T-cell (primary cell): ENCODE measurements at places on chromosomes 12 and 14.

DNA sequence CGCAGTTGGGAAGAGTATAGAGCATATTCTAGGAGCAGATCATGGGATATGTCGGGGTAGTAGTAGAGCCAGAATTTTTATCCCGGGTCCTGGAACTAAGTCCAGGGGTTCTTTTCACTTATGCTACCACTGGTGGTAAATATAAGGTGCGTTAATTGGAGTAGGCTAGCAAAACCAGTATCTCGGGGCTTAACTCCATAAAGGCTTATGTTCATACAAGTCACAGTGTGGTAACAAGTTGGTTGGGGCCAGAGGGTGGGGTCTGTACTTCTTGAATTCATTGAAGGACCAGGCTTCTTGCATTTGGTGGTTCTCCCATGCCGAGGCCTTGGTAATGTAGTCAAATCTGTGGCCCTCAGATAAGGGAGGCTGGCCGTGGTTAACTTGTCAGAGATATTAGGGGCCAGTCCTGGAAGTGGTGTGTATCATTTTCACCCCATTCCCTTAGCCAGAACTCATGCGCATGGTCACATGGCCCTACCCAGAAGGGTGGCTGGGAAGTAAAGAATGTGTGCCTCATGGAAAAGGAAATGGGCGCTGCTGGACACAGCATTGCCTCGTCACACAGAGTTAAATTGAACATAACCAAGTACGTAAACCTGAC lies 1.5 kb upstream of the ZNF641 start:
- no peak for DNase-seq

- DNase-seq, result peak; percentile 48
Observed at GRCh38 chr12:47079468-47079980, at the start of the genes AMIGO2 and PCED1B. Gene AMIGO2 (minus strand): TSS chr12:47079959. CDS start chr12:47079002, 957 bp downstream. Gene PCED1B (plus strand): TSS chr12:47079621. CDS start chr12:47235064, 155,443 bp downstream.

- no peak for DNase-seq
Observed at GRCh38 chr12:89976866-89977265, 268.2 kb upstream of the ATP2B1 start.

GRCh38 chr12:115223322-115223721 lies 539.3 kb upstream of the TBX3 start:
- no peak for DNase-seq

- DNase-seq, result no peak
Observed at GRCh38 chr12:45568808-45569207, 160.7 kb upstream of the ARID2 start.

- no peak for DNase-seq
Observed at GRCh38 chr14:100132903-100133510, 26.4 kb downstream of the DEGS2 start.

GRCh38 chr12:71566655-71567054 lies 97.0 kb downstream of the ZFC3H1 start:
- DNase-seq, result no peak

GRCh38 chr12:102533483-102534215 lies 53.3 kb upstream of the IGF1 start:
- no peak for DNase-seq

- no peak for DNase-seq
Observed at GRCh38 chr12:45634273-45634917, 95.1 kb upstream of the ARID2 start.

GRCh38 chr12:57657744-57658143 lies 24.7 kb upstream of the B4GALNT1 start:
- no peak for DNase-seq

- no peak for DNase-seq
Observed at GRCh38 chr14:94382716-94383596, 5.4 kb downstream of the SERPINA1 start.

DNA sequence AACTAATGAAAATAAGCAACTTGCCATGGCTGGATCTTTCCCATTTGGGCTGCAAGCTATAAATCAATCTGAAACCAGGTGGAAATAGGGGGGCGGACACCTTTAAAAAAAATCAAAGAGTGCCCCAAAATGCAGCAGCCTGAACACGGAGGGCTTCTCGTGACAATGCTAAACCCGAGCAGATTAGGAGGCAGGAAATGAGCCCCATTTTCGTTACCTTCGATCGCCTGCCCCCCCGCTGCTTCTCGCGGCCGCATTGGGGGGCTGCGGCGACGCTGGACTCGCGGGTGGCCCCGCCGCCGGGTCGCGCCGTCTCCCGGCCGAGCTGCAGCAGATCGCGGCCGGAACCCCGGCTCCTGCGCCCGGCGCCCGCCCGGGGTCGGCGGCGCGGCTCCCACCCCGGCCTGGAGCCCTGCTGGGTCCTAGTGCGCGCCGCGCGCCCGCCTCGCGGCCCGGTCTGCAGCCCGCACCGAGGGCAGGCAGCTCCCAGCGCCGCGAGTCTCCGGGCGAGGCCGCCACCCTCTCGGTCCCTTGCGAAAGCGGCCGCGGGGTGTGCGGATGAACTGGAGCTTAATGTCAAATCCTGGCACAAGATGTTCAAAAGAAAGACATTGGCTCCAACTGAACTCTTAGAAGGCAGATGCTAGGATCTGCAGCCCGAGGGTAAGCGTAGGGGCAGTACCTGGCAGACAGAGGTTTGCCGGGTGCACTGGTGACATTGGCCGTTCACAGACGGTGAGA lies 201.9 kb upstream of the FOXN3 start:
- peak; percentile 43 for DNase-seq

DNA sequence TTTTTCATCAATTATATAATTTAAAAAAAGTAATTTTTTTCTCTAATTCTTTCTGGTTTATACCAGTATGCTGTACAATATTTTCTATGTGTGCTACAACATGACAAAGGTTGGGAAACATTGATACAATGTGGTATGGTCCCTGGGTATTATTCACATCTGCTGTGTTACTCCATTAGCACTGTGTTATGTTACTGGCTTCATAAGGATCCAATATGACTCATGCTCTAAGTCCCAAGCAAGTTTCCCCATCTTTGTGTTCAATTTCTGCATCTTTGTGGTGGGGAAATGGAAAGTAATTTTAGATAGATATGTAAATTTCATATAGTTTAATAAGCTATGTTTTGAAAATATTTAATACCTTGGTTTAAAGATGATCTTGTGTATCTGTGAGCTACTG lies 35.8 kb downstream of the FBXO33 start:
- no peak for DNase-seq

- no peak for DNase-seq
Observed at GRCh38 chr14:97266653-97267052, 469.5 kb downstream of the VRK1 start.

DNA sequence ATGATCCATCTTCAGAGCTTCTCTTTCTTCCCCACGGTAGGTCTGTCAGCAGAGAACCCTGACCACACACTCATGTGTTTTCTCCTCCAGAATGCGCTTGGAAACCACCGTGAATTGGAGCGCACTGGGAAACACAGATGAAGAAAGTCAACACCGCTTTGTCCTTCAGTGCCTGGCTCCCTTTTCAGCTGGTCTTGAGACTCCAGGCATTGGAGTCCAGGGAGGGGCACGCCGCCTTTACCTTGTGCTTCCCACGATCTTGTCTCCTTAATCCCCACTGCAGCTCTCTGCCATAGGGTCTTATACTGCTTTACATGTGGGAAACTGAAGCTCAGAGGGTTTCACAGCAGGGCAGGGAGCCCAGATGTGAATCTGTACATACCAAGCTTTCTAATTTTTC lies 1.1 kb downstream of the FAM90A1 start:
- no peak for DNase-seq

- no peak for DNase-seq
Observed at GRCh38 chr14:59176765-59177164, 11.7 kb upstream of the DAAM1 start.

GRCh38 chr14:76647697-76648298 lies 113.5 kb upstream of the VASH1 start:
- DNase-seq, result no peak

- no peak for DNase-seq
Observed at GRCh38 chr14:25111061-25111601, 61.2 kb upstream of the STXBP6 start.

DNA sequence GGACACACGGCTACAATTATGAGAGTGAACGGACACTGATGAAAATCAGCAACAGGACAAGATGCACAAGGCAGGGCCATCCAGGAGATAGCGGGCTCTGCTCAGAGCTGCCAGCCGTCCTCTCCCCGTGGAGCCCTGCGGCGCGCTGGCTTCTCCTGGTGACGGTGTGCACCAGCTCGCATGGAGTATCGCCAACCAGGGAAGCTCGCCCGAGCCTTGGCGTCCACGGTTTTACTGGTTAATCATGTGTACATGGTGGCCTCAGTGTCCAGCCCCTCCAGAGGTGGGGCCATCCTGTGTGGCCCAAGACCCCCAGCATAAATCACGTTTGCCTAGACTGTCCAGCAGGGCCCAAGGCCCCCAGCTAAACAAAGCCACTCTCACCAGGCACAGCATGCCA lies 31.2 kb upstream of the DYNC1H1 start:
- no peak for DNase-seq

GRCh38 chr14:71474301-71475265 lies 457.6 kb upstream of the RGS6 start:
- no peak for DNase-seq

DNA sequence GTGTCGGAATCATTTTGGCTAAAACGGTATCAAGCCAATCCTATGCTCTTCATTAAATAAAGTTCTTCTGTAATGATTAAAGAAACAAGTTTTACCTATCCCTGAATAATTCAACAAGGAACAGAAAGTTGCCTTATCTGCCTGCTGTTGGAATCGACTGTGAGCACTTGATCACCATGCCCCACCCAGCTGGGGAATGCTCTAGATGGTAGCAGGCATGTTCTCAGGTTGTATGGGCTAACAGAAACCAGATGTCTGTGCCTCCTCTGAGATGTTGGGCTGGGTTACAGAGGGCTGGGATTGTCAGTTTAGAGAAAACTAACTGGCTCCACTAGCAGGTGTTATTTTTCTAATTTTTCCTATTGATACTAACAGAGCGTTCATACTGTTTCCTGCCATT lies 28.9 kb downstream of the RTRAF start:
- DNase-seq, result no peak

DNA sequence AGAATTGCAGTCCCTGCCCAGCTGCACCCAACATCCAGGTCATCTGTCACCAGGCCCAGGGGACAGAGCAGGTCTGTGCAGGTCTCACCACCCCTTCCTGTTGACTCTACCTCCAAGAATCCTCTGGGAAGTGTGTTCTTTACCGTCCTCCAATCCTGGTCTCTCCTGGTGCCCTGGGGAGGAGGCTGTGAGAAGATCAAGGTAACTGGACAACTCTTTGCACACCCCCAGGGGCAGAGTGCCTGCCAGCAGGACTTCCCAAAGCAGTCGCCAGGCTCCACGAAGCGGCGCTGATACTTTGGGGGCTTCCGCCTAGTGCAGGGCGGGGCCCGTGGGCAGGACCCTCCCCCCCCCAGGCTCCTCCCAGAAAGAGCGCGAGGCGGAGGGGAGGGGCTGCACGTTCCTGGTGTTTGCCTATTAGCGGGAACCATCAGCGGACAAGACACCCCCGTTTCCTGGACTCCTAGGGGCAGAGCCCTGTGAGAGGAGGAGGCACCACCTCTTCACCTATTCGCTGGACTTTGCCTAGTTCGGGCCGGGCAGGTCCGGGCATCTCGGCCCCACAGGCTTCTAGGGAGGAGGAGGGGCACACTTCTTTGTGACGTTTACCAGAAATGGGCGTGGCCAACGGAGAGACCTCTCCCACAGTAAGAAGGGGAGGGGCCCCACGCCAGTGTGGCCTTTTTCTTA lies 918.0 kb downstream of the AACS start:
- DNase-seq, result no peak

DNA sequence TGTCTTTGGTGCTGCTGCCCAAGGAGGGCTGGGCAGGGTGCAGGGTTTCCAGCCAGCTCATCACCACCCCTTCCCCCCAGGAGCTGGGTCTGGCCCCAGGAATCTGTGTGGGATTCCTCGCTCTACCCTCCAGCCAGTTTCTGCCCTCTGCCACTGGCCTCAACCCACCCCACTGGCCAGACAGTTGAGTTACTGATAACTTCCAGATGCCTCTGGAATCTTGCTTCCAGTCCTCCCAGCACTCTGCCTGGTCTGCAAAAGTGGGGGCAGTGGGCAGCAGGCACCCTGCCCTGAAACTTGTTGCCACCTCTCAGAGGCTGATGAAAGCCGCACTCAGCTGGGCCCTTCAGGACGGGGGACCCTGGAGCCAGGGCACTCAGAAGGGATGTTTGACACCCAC lies 20.1 kb upstream of the TBX3 start:
- no peak for DNase-seq

DNA sequence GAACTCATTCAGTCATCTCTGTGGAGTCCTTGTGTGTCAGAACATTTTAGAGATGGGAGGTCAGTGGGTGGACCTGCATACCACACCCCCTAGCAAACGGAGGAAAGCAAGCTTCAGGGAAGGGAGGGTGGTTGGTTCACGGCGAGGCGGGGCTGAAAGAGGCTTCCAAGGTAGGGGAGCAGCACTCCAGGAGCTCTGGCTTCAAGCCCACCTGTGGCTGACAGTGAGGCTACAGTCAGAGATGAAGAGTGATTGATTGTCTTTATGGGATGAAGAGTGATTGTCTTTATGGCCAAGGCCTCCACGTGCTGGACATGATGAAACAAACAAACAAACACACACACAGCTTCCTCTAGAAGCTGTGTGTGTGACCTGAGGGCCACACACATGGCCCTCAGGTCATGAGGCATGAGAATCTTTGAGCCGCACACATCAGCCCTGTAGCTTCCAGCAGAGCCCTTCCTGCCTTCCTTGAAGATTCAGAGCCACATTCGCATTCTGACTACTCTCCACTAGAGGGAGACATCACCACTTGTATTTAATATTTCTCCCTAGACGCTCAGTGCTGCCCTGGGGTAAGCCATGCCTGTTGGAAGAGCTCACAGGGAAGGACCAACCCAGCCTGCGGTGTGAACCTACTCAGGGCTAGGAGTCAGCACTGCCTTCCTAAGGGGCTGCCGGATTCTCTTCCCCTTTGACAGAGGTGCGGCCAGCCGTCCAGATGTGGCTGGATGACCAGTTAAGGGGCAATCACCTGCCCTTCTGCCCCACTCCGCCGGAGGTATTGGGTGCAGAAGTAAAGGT lies 54.4 kb upstream of the KCNA1 start:
- DNase-seq, result peak; percentile 19

DNA sequence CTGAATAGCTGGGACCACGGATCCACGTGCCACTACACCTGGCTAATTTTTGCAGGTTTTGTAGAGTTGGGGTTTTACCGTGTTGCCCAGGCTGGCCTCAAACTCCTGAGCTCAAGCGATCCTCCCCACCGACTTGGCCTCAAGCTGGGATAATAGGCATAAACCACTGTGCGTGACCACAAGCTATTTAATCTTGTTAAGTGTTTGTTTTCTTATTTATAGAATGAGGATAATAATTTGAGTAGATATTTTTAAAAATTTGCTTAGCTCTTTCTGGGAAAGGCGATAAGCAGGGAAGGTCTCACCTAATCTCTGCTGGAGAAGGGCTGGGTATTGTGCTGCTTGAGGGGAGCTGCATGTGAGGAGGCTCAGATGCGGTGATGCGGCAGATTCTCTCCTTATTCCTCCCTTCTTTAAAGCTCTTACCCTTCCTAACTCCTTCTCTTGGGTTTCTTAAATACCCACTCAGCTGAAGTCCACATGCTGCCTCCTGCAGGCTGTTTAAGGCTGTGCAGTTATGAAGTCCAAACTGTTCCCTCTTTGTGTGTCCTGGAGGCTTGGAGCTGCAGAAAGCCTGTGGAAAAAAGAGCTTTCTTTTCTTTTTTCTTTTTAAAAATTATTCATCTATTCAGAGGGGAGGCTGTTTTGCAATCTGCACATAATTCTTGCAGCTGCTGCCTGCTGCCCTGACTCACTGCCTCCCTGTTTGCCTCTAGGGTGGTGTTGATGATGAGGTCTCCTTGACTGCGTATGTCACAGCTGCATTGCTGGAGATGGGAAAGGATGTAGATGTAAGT lies 37.9 kb downstream of the A2ML1 start:
- DNase-seq, result peak; percentile 19
